Common myeloid progenitor, CD34-positive (primary cell): ENCODE measurements at places on chromosomes 7 and 10.

DNA sequence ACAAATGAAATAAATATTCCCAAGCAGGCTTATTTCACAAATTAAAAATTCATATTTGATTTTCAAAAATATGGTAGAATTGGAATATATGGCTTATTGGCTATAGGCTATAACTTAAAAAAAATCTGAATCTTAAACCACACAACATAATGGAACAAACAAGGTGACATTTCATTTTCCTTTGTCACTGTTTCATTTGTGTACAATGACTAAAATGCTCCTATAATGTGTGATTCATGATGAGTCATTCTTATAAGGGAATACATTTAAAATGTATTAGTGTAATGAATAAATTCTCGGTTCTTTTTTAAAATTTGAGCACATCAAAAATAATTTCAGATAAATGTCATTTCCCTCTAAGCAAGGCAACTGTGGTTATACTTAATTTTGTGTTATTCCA lies 148.0 kb upstream of the ANK3 start:
- no peak for DNase-seq

DNA sequence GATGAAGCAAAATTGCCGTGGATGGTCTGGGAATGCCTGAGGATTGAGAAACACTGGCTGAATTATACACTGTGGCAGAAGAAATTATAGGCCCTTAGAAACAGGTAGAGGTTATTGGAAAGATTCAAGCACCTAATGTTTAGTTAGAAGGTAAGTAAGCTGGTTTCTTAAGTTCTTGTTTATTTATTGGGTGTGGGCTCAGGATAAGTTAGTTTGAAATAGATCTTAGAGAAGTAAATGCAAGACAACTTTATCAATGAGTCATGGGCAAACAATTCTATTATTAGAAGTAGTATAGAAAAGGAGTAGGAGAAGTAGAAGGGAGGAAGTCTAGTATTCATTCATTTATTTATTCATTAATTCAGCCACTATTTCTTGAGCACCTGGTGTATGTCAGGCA lies 96.5 kb downstream of the KAT6B start:
- peak; percentile 48 for DNase-seq

- no peak for DNase-seq
Observed at GRCh38 chr10:7686351-7687171, 16.6 kb upstream of the ITIH2 start.

GRCh38 chr7:95213148-95213547 lies 111.2 kb downstream of the PON1 start:
- no peak for DNase-seq

GRCh38 chr7:133570321-133570720 lies 317.4 kb downstream of the EXOC4 start:
- DNase-seq, result no peak
